ENCODE measurements at places on chromosomes 3 and 15.
A peak's percentile ranks its signal among the peaks of the same experiment; 100 is the strongest.

GRCh38 chr3:150610785-150611184 lies 7.7 kb downstream of the SELENOT start:
- no peak for DNase-seq

DNA sequence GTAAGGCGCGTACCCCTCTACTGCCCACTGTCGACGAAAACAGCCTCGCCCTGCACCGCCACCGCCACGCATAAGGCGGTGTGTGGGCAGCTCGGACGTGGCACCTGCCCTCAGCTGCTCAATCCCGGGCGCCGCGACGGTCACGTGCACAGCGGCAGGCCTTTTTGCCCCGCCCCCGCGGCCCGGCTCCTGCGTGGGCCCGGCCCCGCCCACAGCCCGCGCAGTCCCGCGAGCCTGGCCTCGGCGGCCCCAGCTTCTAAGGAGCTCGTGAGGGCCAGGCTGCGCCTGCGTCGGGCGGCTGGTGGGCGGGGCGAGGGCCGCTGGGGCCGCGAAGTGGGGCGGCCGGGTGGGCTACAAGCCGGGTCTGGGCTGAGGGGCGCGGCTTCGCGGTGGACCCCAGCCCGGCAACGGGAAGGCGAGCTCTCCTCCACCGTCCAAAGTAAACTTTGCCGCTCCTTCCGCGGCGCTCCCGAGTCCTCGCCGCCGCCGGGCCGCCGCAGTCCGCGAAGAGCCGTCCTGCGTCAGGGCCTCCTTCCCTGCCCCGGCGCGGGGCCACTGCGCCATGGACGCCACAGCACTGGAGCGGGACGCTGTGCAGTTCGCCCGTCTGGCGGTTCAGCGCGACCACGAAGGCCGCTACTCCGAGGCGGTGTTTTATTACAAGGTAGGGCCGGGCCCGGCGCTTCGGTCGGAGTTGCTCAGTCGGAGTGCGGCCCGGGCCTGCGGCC lies at the start of gene CAPN7:
CAPN7 (plus strand) TSS at position 313 of the 728 bp plus-strand sequence; CDS start at position 563, 250 bp downstream.
- DNase-seq = peak; percentile 87

DNA sequence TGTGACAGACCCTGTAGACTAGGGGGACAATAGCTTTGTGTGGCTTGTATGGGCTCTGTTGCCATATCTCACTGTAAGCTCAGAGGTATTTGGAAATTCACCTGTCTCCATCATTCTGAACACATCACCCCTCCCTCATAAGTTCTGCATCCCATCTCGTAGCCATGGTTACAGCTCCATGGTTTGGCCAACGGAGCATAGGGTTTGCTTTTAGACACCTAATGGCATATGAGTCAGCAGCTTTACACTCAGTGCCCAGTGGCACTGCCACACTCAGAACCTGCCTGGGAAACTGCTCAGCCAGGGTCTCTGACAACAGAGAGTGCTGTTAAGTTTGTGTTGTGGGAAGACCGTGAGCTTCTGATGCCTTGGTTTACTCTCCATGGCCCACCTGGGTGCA lies 67.3 kb downstream of the CCK start:
- no peak for DNase-seq

- no peak for DNase-seq
These were observed 181.1 kb downstream of the STT3B start for GRCh38 chr3:31713816-31714215.

- DNase-seq = no peak
These were observed 123.9 kb upstream of the MEF2A start for GRCh38 chr15:99441871-99442251.

DNA sequence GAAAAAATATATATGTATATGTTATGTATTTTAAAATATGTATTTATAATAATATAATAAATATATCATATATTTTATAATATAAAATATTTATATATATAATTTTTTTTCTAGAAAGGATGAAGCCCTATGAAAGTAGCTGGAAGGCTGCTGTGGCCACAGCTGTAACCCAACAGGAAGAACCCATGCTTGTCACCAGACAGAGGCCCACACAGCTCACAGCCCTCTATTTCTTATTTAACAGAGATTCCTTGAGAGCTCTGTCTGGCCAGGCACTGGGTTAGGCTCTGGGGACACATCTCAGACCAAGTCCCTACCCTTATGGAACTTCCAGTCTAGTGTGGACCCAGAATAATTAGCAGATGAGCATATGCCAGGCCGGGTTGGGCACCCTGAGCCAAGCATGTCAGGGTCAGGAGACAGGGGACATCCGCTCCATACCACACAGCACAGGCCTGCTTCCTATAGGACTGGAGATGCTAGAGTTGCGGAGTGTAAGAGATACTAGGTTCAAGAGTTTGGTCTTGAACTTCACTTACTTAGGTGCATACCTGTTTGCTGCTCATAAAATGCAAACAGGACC lies 20.5 kb downstream of the MGLL start:
- no peak for DNase-seq

- no peak for DNase-seq
These were observed 370.9 kb downstream of the NSUN3 start for GRCh38 chr3:94433811-94434210.
